Stimulated activated CD8-positive, alpha-beta memory T cell treated with anti-CD3 and anti-CD28 coated beads, Interleukin-15, amount 100 ng/mL, for 4 hours (primary cell): ENCODE measurements at places on chromosomes 13 and 19.

- peak; percentile 37 for DNase-seq
Observed at GRCh38 chr13:41311406-41312175, 524 bp downstream of the NAA16 start.

GRCh38 chr13:67223024-67223423 is 7.1 kb downstream of the PCDH9 start:
- DNase-seq = no peak

DNA sequence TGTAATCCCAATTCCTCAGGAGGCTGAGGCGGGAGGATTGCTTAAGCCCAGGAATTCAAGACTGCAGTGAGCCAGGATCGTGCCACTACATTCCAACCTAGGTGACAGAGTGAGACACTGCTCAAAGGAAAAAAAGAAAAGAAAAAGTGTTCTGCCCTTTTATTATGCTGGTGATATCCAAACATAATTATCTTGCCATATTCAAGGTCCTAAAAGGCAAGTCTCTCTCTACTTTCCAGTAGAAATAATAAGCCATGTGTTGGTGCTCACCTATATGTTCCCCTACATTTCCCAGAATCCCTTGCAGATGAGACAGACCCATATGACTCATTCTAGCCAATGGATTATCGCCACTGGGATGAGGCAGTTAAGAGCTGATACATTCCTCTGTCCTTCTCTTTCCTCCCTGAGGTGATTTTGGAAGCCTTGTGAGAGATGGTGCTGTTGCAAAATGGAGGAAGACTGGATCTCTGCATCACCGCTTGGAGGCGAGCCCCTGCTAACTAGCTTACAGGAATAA is 58.3 kb upstream of the MRI1 start:
- DNase-seq = no peak

DNA sequence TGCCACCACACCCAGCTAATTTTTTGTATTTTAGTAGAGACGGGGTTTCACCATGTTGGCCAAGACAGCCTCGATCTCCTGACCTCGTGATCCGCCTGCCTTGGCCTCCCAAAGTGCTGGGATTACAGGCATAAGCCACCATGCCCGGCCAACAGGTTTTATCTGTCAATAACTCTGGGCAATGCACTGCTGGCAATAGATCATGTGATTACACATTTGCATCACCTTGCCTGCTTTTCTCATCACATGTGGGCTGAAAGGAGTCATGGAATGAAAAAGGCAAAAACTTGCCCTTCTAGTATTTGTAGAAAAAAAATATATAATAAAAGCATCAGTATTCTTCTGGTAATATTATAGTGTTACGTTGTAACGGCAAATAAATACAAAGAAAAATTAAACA is 164.5 kb downstream of the NHLRC3 start:
- no peak for DNase-seq

DNA sequence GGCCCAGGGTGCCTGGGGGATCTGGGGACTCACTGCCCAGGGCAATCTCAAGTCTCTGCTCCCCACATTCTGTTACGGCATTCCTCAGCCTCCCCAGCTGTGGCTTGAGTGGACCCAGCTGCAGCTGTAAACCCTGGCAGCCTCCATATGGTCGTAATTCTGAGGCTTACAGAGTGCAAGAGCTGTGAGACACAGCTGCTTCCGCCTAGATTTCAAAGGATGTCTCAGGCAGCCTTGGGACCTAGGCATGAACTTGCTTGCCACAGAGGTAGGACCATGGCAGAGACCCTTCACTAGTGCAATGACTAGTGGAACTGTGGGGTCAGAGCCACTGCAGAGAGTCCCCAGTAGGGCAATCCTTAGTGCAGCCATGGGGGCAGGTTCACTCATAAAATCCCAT is 297.5 kb downstream of the ENOX1 start:
- DNase-seq = no peak

DNA sequence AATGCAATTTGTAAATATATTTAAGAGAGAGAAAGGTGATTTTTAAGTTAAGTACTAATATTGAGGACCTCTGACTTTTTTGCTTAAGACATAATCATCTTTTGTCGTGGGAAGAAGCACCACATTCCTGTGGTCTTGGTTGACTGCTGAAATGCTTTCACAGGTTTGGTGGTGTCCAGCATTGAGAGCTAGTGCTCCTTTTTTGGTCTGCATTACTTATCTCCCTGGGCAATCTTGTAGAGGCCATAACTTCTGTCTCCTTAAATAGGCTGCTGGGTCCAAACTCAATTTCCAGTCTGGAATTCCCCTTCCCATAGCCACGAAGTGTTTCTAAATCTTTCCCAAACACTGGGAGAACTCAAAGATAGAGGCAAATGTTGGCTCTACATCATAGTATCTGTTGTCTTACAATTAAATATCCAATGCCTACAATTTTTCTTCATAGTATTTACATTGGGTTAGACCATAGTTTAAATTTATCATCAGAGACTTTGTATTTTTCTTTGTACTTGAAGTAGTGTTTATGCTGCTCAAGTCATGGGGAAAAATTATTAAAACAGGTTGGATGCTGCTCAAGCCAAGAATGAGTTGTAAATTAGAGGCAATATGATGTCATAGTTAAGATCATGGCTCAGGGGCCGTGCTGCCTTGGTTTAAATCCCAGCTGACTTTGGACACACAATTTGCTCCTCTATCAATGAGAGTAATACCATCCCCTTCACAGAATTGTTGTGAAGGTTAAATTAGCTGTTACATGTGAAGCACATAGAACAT is 105.6 kb downstream of the POSTN start:
- DNase-seq = no peak

DNA sequence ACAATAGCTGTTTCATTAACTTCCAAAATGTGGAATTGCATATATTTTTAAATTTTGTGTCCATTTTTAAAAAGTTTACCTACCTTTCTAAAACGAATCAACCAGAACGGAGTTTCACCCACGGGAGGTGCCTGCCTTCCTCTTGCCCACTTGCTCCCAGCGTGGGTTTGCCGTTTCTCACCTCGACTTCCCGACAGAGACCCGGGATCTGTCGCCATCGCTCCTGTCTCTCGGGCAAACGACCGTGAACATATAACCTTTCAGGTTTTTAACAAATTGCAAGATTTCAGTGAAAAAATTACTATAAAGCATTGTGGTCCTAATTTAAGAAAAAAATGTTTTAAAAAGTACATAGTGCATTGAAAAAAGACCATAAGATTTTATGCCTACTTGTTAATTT is 4.2 kb downstream of the TMEM255B start:
- DNase-seq = no peak

- no peak for DNase-seq
Observed at GRCh38 chr13:41061914-41062837, 867 bp downstream of the WBP4 start.

DNA sequence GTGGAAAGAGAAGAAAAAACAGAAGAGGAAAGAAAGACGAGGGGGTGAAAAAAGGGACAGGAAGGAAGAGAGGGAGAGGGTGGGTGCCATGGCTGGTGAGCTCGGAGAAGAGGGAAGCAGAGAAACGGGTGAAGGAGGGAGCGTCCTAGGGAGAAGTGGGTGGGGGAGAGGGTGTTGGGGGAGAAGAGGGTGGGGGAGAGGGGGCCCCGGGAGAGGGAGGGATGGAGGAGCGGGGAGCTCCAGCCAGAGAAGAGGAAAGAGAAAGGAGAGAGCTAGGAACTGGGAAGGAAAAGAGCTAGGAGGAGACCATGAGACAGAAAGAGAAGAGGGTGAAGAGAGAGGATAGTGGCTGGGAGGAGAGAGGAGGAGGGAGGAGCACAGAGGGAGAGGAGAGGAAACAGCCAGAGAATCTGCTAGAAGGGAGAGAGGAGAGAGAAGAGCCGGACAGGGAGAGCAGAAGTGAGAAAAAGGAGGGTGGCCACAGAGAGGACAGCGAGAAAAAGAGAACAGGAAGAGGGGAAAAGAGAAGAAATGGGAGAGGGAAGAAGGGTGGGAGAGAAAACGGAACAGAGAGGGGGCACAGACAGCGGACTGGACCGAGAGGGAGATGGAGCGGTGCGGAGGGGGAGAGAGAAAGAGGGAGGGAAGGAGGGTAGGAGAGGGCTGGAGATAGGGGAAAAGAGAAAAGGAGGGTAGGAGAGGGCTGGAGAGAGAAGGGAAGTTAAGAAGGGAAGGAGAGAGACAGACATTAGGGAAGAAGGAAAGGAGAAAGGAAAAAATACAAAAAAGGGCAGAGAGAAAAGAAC is 11.9 kb upstream of the GARIN5A start:
- no peak for DNase-seq

DNA sequence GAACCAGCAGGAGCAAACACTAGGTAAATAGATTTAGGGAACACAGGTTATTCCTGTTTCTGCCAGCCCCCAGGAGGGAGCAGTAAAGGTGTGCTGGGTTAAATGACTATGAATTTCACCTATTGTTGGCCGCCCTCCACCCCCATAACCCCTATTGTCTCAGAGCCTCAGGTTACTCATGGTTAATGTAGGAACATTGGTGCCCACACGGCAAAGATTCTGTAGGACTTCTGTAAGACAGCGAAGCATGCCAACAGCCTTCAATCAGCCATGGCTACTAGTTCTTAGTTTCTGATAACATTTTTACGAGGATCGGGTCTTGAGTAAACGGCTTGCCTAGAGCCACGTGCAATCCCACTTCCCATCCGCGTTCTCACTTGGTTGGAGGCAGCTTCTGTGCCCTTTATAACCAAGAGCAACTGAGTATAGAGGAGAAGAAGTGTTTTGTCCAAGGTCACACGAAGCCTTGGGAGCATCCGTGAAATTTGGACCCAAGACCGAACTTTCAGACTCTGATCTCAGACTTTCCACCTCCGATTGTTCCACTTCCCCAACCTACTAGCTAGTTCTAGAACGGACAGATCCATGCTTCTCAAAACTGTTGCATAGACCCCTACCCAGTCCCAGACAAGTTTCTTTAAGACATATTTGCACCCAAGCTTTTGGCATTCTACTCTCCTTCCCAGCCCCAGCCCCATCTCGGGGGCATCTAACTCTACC is 5.1 kb upstream of the CACNG8 start:
- DNase-seq = no peak
